ENCODE measurements at places on chromosomes 3 and 15. TPM values are rescaled to one million over a fixed set of nuclear protein-coding genes. Genes with fewer than 3 reads are reported as not detected.

SEMA6D gene
- polyA plus RNA-seq: not detected

- no peak for DNase-seq
These were observed 621.7 kb upstream of the AGTR1 start for GRCh38 chr3:148075771-148076716.

GRCh38 chr3:39990532-39990931, 181.1 kb downstream of the MYRIP start:
- no peak for DNase-seq

DNA sequence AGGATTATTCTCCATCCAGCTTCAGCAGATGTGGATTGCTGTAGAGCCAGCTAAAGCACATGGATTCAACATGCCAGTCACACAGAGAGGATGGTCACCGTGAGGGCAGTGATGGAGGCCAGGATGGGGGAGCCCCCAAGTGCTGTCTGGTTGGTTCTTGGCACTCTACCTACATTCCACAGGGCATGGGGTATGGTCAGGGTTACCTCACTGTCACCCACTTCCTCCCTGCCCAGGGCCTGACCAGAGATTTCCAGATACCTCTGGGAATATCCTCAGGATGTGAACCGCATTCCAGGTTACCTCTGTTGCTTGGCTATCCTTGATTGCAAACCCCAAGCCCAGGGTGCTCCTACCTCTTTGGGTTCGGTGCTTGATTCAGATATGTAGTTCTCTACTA, 147.3 kb upstream of the TRIM42 start:
- DNase-seq: no peak

Measured in immature natural killer cell (primary cell).